ENCODE measurements at places on chromosomes 16 and 17. TPM values are rescaled to one million over a fixed set of nuclear protein-coding genes. Genes with fewer than 3 reads are reported as not detected.

GRCh38 chr16:10647721-10648296, 46.9 kb downstream of the TEKT5 start:
- DNase-seq: no peak

DNA sequence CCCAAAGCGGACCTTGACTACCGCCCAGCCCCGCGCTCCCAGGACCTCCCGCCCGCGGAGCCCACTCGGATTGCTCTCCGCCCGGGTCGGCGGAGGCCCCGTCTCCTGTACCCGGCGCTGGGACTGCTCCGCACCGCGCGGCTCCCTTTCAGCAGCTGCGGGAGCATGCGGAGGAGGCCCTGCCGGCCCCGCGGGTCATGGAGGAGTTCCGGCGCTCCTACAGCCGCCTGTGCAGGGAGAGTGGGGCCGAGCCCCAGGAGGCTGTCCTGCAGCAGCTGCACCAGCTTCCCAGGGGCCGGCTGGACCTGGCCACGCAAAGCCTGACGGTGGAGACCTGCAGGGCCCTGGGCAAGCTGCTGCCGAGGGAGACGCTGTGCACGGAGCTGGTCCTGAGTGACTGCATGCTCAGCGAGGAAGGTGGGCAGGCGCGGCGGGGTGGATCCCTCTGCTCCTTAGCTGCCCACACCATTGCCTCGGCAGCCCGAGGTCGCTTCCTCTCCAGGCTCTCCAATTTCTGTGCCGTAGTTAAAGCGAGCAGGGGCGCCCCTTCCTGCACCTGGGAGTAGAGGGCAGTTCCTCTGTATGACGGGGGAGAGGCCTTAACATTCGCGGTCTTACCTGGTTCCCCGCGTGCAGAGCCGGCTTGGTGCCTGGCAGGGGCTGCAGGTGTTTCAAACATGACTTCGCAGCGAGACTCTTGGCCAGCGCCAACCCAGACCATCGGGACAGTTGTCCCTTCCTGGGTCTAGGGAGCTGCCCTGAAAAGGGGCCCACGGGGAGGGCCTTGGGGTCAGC, 539 bp downstream of the LRRC45 start:
- DNase-seq: peak; percentile 49

- DNase-seq: no peak
Measured at GRCh38 chr16:87367529-87367928, 16.0 kb downstream of the FBXO31 start.

The HSPB9 gene
- total RNA-seq: not detected

GRCh38 chr17:41909088-41909487, 9.7 kb downstream of the ACLY start:
- DNase-seq: no peak

DNA sequence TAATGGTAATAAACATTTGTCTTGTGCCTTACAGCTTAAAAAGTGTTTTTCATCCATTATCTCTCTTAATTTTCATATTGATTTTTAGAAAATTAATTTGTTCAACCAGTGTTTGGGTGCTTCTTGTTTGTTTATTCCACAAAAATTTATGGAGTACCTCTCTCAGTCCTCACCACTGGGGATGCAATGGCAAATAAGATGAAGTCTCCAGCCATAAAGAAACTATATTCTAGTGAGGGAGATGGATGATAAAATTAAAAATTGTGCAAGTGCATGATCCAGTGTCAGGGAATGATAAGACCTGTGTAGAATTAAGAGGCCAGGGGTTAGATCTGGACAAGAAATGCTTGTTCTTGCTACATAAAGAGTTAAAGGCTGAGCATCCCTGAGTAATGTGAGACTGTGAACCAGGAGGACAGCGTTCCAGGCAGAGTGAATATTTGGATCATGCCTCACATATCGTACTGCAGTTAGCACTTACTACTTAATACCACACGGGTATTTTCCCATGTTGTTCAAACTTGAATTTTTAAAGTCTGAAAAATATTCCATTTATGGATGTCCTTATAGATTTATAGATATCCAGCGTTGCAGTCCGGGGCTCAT, 535.7 kb upstream of the HSBP1 start:
- peak; percentile 29 for DNase-seq

- no peak for DNase-seq
Measured at GRCh38 chr17:70414300-70414699, 245.0 kb downstream of the KCNJ2 start.

The DECR2 gene
- 18.8 TPM for total RNA-seq

The IL17C gene
- not detected for total RNA-seq

The SPNS2 gene
- 0.06 TPM for total RNA-seq

- peak; percentile 26 for DNase-seq
Measured at GRCh38 chr17:32323811-32324491, 18.0 kb downstream of the C17orf75 start.

GRCh38 chr17:76644995-76645394, 1.4 kb upstream of the ST6GALNAC1 start:
- no peak for DNase-seq

- DNase-seq: no peak
Measured at GRCh38 chr17:1490643-1491442, 1.6 kb downstream of the MYO1C start.

GRCh38 chr16:23566724-23567123, 9.2 kb downstream of the UBFD1 start:
- no peak for DNase-seq

- DNase-seq: peak; percentile 6
Measured at GRCh38 chr16:51473091-51473490, 322.0 kb upstream of the SALL1 start.

Data from LHCN-M2 (cell line).